ENCODE measurements at places on chromosomes 1 and 21. TPM values are rescaled to one million over a fixed set of nuclear protein-coding genes. Genes with fewer than 3 reads are reported as not detected.

Gene NHLH1
- 0.48 TPM for total RNA-seq

Gene CLDN14
- not detected for total RNA-seq

Gene SMG5
- 110 TPM for total RNA-seq

Gene SEMA4A
- 23.0 TPM for total RNA-seq

Gene IL20
- total RNA-seq: not detected

Gene OR2L8
- not detected for total RNA-seq

DNA sequence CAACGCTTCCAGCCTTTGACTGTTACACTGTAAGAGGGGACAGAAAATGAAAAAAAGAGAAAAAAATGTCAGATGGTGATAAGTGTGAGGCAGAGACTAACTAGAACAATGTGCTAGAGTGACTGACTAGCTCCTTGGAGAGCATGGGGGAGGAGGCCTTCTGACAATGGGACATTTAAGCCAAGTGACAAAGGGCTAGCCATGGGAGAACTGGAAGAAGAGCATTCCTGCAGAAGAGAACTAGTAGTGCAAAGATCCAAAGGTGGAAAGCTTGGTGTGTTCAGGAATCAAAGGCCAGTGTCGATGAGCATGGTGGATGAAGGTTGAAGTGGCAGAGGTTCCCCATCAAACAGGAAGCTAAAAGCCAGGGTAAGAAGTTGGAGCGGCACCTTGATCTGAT, 25.8 kb downstream of the STYXL2 start:
- H3K4me3 ChIP-seq: no peak overlapping the region
- H3K27ac ChIP-seq: no peak overlapping the region
- H3K4me1 ChIP-seq: peaks cover 4% of the 10 kb centered on the region
- no peaks in the 10 kb centered on the region for H3K27me3 ChIP-seq
- no peaks in the 10 kb centered on the region for H3K36me3 ChIP-seq

DNA sequence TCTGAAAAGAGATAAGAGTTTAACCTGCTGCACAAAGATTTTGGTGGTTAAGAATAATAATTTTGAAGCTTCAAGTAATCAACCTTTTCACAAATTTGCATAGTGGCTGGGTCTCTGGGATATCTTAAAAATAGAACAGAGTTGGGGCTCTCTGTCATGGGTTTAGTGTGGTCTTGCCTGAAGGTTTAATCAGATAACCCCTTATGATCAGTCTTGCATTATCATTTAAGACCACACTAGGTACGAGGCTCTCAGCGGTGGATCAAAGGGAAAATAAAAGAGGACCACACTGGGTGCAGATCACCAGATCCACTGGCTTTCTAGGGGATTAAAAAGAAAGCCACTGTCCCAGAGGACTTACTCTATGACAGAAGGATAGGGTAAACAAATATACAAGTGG, 19.5 kb downstream of the LRRC8C start:
- no peak for DNase-seq
- H3K4me3 ChIP-seq: no peak overlapping the region
- H3K27me3 ChIP-seq: no peaks in the 10 kb centered on the region
- H3K4me1 ChIP-seq: peaks cover 78% of the 10 kb centered on the region
- no peak overlapping the region for H3K27ac ChIP-seq

- H3K27me3 ChIP-seq: no peaks in the 10 kb centered on the region
- no peak within 1 kb of the TSS for H3K27ac ChIP-seq
- peak; percentile 47 for DNase-seq
- peaks cover 8% of the 10 kb centered on the region for H3K36me3 ChIP-seq
- peak within 1 kb of the TSS; percentile 45 for H3K4me3 ChIP-seq
These were observed at the start of gene TMEM269 for GRCh38 chr1:42784946-42785693. Gene TMEM269 (plus strand): TSS chr1:42784991. CDS start chr1:42789894, 4,903 bp downstream.

DNA sequence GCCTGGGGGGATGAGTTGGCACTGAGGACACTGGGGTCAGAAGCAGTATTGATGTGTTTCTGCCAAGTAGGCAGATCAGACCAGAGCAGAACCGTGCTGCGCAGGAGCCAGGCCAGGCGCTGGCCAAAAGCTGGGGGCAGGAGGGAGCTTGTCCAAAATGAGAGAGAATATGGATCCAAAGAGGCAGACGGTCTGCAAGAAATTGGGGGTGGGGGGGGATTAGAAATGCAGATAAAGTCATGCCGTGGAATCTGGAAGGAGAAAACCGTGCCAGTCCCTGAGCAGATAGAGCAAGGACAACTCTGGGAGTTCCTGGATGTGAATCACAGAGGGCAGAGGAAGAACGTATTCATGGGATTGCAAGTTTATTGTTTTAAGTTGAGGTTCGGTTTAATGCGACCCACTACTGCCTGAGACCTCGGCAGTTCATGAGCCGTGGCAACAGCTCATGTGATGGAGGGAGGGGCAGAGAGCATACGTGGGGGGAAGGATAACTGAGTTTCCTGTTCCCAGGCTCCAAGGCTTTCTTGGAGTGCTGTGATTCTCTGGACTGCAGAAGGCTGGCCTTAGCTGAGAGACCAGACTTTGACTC, 224.0 kb downstream of the FGGY start:
- no peak overlapping the region for H3K4me3 ChIP-seq
- H3K4me1 ChIP-seq: no peaks in the 10 kb centered on the region
- no peaks in the 10 kb centered on the region for H3K27me3 ChIP-seq
- no peak for DNase-seq
- H3K27ac ChIP-seq: no peak overlapping the region

GRCh38 chr1:47172782-47173181, 17.1 kb downstream of the PDZK1IP1 start:
- H3K36me3 ChIP-seq: no peaks in the 10 kb centered on the region
- H3K27me3 ChIP-seq: no peaks in the 10 kb centered on the region
- no peak for DNase-seq
- H3K4me1 ChIP-seq: no peaks in the 10 kb centered on the region

DNA sequence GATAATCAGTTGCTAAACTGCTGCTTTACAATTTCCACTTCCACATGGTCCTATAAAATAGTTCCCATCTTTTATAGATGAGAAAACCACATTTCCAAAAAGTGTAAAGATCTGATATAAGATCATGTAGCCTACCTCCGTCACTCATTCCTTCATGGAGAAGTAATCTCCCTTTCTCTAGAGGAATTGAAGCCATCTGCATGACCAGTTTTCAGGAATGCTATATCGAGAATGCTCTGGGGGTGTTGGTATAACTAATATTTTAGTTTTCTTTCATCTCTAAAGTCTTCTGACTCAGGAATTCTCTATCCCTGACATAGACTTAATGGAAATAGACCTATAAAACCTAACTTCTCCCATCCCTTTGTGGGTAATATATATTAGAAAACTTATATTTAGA, 173.0 kb upstream of the UBE2U start:
- no peaks in the 10 kb centered on the region for H3K36me3 ChIP-seq
- H3K4me1 ChIP-seq: no peaks in the 10 kb centered on the region
- no peaks in the 10 kb centered on the region for H3K27me3 ChIP-seq
- no peak overlapping the region for H3K4me3 ChIP-seq
- H3K27ac ChIP-seq: no peak overlapping the region
- DNase-seq: no peak

DNA sequence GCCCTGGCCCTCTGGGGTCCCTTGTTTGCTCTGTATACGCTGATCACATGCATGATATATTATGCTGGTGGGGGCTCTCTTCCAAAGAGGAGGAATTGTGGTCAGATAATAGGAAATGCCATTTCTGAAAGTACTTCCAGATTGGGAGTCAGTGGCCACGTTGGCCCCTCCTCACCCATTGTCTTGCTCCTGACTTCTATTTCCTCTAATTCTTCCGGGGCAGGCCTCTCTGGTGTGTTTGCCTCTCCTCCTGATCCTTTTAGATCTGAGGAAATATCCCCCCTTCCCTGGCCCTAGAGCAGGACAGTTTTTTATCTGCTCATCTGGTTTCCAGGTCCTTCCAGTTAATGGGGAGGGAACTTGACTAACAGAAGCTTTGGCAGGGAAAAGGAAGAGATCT, 2.9 kb downstream of the VANGL2 start:
- no peaks in the 10 kb centered on the region for H3K36me3 ChIP-seq
- no peak overlapping the region for H3K4me3 ChIP-seq
- H3K27me3 ChIP-seq: peaks cover 16% of the 10 kb centered on the region
- peaks cover 5% of the 10 kb centered on the region for H3K4me1 ChIP-seq

- no peak overlapping the region for H3K27ac ChIP-seq
- H3K4me1 ChIP-seq: no peaks in the 10 kb centered on the region
- DNase-seq: no peak
- H3K4me3 ChIP-seq: no peak overlapping the region
These were observed 1.3 kb downstream of the LRRC38 start for GRCh38 chr1:13512472-13512871.

GRCh38 chr1:157646144-157646543, 48.3 kb upstream of the FCRL4 start:
- H3K27me3 ChIP-seq: no peaks in the 10 kb centered on the region
- no peak overlapping the region for H3K27ac ChIP-seq
- no peak for DNase-seq

- peaks cover 14% of the 10 kb centered on the region for H3K4me1 ChIP-seq
- H3K4me3 ChIP-seq: no peak overlapping the region
- no peaks in the 10 kb centered on the region for H3K36me3 ChIP-seq
- H3K27me3 ChIP-seq: no peaks in the 10 kb centered on the region
- DNase-seq: no peak
- H3K27ac ChIP-seq: no peak overlapping the region
These were observed 101.3 kb upstream of the ARTN start for GRCh38 chr1:43832255-43832654.

DNA sequence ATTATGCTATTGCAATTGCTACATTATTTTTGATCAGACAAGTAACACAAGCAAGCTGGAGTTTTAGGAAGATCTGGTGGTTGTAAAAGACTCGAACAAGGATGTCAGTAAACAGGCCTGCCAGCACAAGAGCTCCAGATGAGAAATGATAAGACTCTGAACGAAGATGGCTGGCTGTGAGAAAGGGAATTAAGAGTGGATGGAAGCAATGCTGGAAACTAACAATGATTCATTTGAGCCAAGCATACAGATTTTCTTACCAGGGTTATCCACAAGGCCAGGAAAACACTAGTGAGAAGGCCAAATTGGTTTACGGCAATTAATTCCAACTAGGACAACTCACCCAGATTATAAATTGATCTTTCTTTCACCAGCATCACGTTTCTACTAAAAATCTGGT, 54.2 kb downstream of the NRIP1 start:
- H3K36me3 ChIP-seq: no peaks in the 10 kb centered on the region
- H3K4me1 ChIP-seq: peaks cover 13% of the 10 kb centered on the region
- no peaks in the 10 kb centered on the region for H3K27me3 ChIP-seq

- no peak for DNase-seq
- H3K4me1 ChIP-seq: peaks cover 6% of the 10 kb centered on the region
- no peaks in the 10 kb centered on the region for H3K27me3 ChIP-seq
- H3K36me3 ChIP-seq: no peaks in the 10 kb centered on the region
These were observed 118.6 kb downstream of the AKT3 start for GRCh38 chr1:243731301-243731891.

- H3K27me3 ChIP-seq: no peaks in the 10 kb centered on the region
- peaks cover 13% of the 10 kb centered on the region for H3K4me1 ChIP-seq
- peak; percentile 27 for DNase-seq
- H3K36me3 ChIP-seq: peaks cover 19% of the 10 kb centered on the region
These were observed 172.7 kb downstream of the TGFBR3 start for GRCh38 chr1:91712981-91713841.

DNA sequence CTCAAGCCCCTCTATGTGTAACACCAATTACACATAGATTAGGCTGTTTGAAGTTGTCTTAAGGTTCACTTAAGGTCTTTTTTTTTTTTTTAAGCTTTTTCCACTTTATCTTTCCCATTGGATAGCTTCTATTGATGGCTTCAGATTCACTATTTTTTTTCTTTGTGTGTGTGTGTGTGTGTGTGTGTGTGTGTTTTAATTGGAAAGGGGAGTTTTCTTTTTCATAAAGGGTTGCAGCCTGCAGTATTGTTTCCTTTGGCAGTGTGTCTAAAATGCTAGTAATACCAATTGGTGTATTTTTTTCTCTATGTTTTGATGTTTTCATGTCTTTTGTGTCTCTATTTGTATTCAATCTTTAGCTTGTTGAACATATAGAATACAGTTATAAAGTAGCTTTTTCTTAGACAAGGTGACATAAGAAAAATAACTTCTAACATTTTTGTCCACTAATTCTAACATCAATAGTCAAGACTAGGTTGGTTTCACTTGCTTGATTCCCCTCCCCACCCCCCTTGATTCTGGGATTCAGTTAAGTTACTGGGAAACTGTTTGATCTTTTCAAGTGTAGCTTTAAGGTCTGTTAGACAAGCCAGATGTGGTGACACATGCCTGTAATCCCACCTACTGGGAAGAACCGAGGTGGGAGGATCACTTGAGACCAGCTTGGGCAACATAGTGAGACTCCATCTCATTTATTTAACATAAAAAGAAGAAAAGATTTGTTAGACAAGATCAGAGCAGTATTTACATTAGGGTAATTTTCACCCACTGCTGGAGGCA, 21.4 kb downstream of the PRRC2C start:
- DNase-seq: no peak
- H3K27me3 ChIP-seq: no peaks in the 10 kb centered on the region

DNA sequence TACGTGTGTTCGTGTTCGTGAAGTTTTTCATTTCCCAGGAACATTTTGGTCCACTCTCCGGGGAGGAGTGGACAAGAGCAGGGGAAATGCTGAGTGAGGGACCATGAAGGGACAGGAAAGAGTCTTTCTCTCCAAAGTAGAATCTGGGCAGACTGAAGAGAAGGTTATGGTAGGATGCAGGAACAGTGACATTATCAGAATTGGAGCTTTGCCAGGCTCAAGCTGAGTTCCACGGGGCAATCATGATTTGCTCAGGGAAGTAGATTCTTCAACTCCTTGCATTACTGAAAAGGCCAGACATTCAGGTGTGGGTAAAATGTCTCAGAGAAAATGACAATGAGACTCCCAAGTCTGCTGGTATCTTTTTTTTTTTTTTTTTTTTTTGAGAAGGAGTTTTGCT, 16.6 kb downstream of the ATP1A4 start:
- no peak overlapping the region for H3K27ac ChIP-seq
- H3K27me3 ChIP-seq: peaks cover 7% of the 10 kb centered on the region
- H3K4me1 ChIP-seq: no peaks in the 10 kb centered on the region
- DNase-seq: no peak
- no peak overlapping the region for H3K4me3 ChIP-seq

DNA sequence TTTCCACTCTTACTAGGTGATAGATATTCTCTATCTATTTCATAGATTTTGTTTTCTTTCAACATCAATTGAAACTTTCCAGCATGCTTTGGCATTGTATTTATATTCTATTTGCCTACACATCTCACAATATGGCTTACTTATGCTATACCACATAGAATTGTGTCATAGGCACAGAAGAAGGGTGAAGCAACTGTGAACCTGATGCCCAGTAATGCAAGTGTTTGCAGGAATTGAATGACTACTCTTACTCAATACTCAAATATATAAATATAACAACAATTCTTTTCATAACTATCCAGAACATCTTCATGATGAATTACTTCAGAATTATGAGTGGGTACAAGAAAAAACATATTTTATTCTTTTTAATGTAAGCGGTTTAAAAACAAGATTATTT, 165.9 kb downstream of the PTBP2 start:
- no peaks in the 10 kb centered on the region for H3K4me1 ChIP-seq
- no peak overlapping the region for H3K27ac ChIP-seq
- no peaks in the 10 kb centered on the region for H3K27me3 ChIP-seq

DNA sequence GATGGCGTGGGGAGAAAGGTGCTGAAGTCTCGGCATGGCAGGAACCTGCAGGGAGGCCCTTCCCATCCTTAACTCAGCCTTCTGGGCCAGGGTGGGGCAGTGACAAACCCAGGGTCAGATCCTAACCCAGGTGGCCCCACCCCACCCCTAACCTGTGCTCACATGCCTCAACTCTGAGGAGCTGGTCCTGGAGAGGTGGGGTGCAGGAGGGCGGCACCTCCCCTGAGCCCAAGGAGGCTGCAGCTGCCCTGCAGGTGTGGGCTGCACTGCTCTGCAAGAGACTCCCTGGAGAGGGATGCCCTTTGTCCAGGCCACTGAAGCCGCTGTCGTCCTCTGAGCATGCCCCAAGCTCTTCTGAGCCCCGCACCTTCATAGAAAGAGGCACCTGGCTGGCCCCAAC, 15.2 kb upstream of the ADAMTSL4 start:
- H3K4me1 ChIP-seq: no peaks in the 10 kb centered on the region
- H3K36me3 ChIP-seq: no peaks in the 10 kb centered on the region
- no peaks in the 10 kb centered on the region for H3K27me3 ChIP-seq
- no peak overlapping the region for H3K27ac ChIP-seq
- no peak overlapping the region for H3K4me3 ChIP-seq
